Aorta (tissue), 5 donors: ENCODE measurements at places on chromosomes 13 and 19. TPM values are rescaled to one million over a fixed set of nuclear protein-coding genes. Genes with fewer than 3 reads are reported as not detected.
A peak's percentile ranks its signal among the peaks of the same experiment; 100 is the strongest.

- DNase-seq = no peak
These were observed 1.9 kb upstream of the YJEFN3 start for GRCh38 chr19:19526581-19527370.

GRCh38 chr13:39867807-39868206 is 212.3 kb downstream of the COG6 start:
- no peak for DNase-seq

The GPR4 gene
- 10.9 TPM for total RNA-seq

The BRSK1 gene
- 18.5 TPM for total RNA-seq

DNA sequence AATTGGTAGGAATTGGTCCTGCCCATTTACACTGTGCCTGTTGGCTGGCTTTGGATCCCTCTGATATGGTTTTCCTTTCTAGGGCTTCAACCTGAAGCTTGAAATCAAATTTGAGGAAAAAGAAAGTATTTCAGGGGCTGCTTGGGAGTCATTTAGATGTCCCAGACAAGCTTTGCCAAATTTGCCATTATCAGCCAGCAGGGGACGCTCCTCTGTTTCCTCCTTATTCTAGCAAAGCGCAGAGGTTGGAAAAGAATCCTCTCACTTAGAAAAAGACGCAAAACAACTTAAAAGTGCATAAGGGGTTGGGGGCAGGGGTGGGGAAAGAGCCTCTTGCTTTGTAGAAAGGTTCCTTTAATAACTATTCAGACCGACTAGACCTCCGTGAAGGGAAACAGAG is 1211.1 kb upstream of the PCDH20 start:
- DNase-seq = no peak

The FSD1 gene
- not detected for total RNA-seq

- no peak for DNase-seq
These were observed 55.8 kb upstream of the KCTD15 start for GRCh38 chr19:33740811-33741396.

The PSG11 gene
- total RNA-seq = not detected

DNA sequence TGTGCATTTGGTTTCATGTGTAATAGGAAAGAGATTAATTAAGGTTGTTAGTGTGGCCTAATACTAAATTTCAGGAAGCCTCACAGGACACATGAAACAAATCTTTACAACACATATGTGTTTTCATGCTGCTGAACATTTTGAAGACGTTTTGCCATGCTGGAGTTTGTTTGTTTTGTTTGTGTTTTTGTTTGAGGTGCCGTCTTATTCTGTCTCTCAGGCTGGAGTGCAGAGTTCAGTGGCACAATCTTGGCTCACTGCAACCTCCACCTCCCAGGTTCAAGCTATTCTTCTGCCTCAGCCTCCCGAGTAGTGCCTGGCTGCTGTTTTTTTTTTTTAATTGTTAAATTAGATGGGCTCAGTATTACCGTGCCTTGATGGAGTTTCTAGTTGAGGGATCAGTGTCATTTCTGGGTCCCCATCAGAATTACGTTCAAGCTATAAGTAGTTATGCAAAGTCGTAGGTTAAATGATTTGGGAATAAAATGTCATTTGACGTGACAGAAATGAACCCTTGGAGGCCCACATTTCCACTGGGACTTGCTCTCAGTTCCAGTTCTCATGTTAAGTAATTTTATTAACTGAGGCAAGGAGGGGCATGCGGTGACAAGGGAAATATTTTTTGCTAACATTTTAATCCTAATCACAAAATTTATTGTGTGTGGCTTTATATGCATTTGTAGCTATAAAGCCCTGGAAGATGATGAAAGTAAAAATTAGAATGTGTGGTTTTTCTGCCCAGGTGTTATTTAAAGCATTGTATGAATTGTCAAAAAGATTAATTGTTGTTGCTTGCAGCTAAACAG is 196.9 kb downstream of the TM9SF2 start:
- DNase-seq = no peak

GRCh38 chr19:47130120-47130588 is 481 bp upstream of the SAE1 start:
- no peak for DNase-seq

- DNase-seq = no peak
These were observed 20.0 kb upstream of the CCNP start for GRCh38 chr19:40246292-40247073.

DNA sequence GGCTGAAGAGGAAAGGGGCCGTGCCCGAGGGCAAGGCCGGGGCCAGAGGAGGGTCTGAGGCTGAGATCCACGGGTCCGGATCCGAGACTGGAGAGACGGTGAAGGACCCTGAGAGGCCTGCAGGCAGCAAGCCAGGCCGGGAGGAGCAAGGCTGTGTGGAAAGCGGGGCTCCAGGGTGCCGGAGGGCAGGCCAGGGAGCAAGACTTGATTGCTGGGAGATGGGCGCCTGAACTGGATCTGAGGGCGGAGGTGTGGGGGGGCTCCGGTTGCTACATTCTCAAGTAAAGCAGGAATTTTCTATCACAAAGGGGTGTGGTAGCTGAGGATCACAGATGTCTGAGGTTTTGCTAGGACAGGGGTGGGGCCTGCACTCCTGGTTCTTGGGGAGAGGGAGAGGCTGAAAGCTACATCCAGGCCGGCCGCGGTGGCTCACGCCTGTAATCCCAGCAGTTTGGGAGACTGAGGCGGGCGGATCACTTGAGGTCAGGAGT is 3.8 kb downstream of the MAMSTR start:
- DNase-seq = no peak

DNA sequence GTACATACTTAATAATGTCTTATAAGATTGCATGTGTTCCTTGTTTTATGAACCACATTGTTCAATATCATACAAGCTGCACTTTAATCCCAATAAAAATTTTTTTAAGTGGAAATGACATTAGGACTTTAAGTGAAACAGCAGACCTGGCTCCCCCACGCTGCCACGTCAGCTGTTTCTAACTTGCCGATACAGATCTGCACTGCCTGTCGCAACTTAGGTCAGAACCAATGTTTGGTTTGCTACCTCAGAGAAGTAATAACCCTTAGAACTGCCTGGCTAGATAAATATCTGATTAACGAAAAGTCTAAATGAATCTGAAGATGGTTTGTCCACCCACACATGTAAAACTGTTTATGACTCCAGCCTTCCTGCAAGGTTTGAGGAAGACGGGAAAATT is 327.5 kb upstream of the DACH1 start:
- DNase-seq = no peak

DNA sequence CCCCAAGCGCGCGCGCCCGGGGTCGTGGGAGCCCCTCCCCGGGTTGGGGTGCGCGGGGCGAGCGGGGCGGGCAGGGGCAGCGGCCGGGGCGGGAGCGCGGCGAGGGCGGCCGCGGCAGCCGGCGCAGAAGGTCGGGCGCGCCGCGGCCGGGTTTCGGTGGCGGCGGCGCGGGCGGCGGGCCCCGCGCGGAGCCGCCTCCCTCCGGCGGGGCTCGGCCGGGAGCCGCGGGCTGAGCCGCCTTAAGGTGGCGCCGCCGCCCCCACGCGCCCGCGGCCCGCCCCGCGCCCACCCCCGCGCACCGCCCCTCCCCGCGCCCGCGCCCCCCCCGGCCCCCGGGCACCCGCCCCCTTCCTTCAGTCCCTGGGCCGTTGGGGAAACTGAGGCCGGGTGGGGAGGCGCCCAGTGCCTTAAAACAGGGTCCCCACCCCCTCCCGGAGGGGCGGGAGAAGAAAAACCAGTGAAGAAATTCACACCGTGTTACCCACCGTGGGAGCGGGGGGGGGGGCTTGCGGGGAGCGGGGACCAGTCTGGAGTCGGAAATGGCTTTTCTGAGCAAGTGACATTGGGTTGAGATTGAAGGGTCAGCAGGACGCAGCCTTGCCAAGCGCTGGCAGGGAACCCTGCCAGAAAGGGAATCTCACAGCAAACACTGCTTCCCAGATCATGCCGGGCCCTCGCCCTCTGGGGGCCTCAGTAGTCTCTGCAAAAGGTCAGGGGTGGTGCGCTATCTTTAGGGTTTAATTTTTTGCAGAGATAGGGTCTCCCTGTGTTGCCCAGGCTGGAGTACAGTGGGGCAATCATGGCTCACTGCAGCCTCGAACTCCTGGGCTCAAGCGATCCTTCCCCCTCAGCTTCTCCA is at the start of gene TLE2:
TLE2 (minus strand) TSS at position 216 of the 859 bp plus-strand sequence. CDS start 376 bp downstream, outside the sequence.
- DNase-seq = no peak

- no peak for DNase-seq
These were observed 56.0 kb upstream of the SIAH3 start for GRCh38 chr13:45907503-45907902.

- DNase-seq = peak; percentile 79
These were observed 24.1 kb upstream of the ASPDH start for GRCh38 chr19:50537769-50538230.

GRCh38 chr13:31982540-31982939 is 49.0 kb upstream of the FRY start:
- DNase-seq = peak; percentile 88

DNA sequence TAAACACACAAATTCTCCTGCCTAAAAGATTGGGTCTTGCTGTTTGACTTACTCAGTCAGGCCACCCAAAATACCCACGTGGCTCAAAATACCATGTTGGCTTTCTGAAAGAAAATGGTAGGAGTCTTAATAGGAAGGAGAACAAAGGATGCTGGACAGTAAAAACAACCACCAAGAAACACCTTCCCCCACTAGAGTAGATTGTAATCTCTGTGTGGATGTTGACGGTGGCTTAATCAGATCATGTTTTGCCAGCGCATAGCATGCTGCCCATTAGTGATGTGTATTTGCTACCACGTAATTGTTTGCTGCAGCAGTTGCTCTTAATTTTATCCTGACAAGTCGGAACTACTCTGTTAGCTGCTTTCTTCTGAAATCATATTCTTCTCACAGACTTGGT is 1229.3 kb upstream of the SLC10A2 start:
- DNase-seq = no peak

The B3GNT8 gene
- total RNA-seq = 3.2 TPM
